Calu3 (cell line): ENCODE measurements at places on chromosomes 11 and 22.

- DNase-seq, result no peak
These were observed 23.6 kb downstream of the KCNJ4 start for GRCh38 chr22:38431266-38432010.

DNA sequence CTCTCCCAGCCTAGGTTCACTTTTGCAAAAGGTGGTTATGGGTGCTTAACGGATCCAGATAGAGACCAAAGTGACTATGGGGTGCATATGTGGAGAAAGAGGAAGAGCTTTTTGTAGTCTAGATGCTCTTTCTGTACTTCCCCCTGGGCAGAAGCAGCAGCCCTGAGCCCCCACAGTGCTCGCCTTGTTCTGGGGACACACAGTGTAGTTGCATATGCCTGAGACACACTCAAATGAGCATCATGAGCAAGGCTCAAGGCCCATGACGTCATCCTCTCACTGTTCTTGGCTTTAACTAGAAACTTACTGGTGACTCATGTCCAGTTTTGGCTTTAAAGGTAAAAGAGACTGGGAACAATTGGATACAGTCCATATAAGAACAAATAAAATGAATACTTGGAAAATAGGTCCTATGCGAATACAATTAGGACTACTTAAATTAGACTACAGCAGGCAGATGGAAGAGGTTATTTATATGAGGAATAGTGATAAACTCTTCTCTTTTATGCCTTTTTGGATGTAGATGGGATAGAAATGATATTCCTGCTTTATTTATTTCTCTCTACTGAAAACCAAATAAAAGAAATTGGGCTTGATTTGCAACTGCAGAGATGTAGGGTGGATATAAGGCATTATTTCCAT is 20.1 kb upstream of the PEX26 start:
- peak; percentile 72 for DNase-seq

DNA sequence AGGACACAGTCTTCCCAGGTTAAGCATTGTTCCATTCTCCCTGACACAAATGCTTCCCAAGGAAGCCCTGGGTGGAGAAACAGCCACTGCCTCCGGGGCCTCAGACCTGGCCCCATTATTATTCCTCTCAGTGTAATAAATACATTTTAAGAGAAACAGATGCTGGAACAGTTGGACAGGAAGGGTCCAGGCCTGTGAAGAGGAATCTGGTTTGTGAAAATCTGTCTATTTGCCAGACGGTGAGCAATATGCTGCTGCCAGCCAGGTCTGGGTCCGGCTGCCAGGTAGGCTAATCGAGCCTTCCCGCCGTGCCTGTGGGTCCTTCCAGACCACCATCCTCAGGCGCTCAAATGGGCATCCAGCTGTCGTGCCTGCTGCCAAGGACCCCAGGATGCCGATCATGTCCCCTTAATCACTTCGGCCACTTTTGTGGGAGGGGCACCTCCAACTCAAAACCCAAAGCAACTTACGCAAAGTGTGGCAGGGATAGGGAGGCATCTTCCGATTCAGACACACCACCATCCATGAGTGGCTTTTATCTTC is 528.4 kb downstream of the MIAT start:
- DNase-seq, result no peak

DNA sequence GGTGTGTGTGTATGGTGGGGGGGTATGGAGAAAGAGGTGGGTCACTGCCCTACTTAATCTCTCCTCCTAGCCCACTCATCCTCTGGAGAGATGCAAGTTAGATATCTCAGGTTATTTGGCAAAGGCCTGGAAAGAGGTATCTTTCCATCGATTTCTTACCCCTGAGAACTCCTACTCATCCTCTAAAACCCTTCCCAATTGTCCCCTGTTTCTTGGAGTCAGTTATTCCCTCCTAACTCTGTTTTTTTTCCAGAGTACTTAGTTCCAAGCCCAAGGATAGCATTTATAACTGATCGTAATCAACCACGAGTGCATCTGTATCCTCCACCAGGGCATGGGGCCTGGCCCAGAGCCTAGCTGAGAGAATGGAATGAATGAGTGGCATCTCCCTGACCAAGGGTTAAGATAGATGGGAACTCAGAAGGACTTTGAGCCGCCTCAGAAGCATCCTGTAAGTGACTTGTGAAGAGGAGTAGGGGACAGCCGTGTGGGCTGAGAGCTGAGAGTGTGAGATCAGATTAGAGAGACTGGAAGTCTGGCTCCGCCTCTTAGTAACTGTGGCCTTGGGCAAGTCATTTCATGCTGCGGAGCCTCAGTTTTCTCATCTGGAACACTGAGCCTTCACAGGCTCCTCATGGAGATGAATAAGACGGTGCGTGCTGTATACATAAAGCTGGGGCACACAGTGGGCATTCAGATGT is 16.2 kb downstream of the CD6 start:
- DNase-seq, result no peak

GRCh38 chr22:20052309-20053259 is 27.5 kb upstream of the DGCR8 start:
- DNase-seq, result no peak

DNA sequence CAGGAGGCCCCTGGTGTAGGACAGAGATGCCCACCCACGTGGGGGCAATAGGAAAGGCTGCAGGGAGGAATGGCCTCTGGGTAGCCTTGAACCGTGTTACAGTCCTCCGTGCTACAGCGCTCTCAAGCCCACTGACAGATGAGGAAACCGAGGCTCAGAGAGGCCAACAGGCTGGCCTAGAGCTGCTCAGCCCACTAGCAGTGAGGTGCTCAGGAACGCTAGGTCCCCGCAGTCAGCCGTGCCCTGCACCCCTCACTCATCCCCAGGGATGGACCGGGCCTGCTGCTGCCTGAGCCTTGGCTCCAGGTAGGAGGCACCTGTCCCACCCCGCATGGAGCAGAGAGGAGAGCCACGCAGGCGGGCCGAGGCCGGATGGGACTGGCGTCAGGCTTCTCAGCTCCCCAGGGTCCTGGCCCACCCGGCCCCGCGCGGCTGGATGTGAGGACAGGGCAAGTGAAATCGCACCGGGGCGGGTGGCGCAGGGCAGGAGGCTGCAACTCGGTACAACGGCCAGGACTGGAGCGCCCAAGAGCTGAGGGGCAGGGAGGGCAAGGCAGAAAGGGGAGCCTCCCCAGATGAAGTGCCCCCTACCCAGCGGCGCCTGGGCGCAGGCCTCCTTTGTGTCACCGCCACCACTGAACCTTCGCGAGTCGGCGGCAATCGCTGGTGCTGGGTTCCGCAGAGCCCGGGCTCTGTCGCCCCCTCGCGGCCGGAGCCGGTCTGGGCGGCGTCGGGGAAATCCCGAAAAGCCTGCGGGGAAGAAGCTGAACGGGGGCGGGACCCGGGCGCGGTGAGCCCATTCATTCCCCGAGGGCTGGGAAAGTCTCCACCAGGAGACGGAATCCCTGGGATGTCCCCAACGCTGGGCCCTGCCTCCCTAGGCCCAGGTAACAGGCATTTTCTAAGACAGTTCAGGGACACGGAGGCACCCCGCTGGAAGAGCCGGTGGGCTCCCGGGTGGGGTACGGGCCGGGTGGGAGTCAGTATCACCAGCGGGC is 8.4 kb upstream of the SLC2A11 start:
- peak; percentile 94 for DNase-seq

GRCh38 chr11:65487467-65488272 is 11.2 kb upstream of the MALAT1 start:
- peak; percentile 97 for DNase-seq
